ENCODE measurements at places on chromosomes 4 and X.

DNA sequence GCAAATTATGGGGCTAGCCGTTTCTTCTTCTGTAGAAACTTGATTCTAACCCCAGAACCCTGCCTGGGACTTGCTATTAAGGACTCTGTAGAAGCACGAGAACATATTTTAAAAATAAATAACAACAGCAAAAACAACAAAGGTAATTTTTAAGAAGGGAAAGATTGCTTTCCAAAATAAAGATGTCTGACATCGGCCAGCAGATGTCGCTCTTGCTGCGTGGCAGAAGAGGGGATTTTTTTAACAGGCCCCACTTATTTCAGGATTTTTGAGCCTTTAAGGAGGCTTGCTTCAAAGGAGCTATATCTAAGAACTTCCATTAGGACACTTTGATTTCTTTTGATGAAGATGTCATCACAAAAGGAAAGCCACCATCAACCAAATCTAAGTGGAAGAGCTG is 62.8 kb upstream of the EGFL6 start:
- DNase-seq = peak; percentile 76

- DNase-seq = peak; percentile 13
Observed at GRCh38 chr4:79049840-79050540, 110.8 kb upstream of the PAQR3 start.

GRCh38 chrX:135354288-135354687 is 45.0 kb downstream of the ETDC start:
- DNase-seq = no peak

DNA sequence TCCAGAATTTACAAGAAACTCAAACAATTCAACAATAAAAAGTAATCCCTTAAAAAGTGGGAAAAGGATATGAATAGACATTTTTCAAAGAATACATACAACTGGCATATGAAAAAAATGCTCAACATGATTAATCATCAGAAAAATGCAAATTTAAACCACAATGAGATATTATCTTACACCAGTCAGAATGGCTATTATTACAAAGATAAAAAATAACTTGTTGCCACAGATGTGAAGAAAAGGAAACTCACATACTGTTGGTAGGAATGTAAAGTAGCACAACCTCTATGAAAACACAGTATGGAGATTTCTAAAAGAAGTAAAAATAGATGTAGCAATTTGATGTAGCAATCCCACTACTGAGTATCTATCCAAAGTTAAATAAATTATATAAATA is 65.1 kb upstream of the DIAPH2 start:
- no peak for DNase-seq

DNA sequence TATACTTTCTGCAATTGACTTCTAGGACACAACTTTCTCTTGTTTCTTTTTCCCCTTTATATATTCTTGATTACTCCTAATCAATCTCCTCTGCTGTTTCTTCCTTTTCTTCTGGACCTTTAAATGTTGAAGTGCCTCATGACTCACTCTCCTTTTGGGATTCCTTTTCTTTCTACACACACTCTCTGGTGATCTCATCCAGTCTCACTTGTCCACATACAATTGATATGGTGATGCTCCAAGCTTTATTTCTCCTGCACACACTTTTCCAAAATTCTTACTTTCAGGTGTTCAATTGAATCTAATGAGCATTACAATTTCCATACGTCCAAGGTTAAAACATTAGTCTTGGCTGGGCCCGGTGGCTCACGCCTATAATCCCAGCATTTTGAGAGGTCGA is 794.8 kb upstream of the EPHA5 start:
- no peak for DNase-seq

DNA sequence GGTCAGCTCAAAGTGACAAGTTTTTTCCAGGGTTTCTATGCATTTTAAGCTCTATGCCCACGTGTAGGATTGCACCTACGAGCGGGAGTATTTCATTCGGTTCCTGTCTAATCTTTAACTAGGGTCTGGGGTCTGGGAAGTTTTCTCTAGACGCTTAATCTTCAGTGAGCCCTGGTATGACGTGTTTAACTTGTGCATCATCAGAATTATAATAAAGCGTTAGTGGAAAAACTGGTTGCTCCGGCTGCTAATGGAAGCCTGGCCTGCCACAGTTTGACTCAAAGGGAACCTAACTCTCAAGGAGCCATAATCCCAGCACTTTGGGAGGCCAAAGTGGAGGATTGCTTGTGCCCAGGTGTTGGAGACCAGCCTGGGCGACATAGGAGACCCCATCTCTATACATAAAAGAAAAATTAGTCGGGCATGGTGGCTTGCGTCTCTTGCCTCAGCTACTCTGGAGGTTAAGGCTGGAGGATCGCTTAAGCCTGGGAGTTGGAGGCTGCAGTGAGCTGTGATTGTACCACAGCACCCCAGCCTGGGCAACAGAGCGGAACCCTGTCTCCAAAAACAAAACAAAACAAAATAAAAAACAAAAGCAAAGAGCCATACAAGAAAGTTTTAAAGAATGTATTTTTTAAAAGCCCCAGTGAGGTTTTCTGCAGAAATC is 30.2 kb downstream of the ARSD start:
- no peak for DNase-seq

GRCh38 chr4:138562544-138562991 is 320.4 kb upstream of the SLC7A11 start:
- DNase-seq = no peak

GRCh38 chrX:149221230-149221629 is 283.9 kb downstream of the IDS start:
- no peak for DNase-seq

GRCh38 chr4:40308528-40309122 is 26.5 kb upstream of the CHRNA9 start:
- DNase-seq = peak; percentile 28

DNA sequence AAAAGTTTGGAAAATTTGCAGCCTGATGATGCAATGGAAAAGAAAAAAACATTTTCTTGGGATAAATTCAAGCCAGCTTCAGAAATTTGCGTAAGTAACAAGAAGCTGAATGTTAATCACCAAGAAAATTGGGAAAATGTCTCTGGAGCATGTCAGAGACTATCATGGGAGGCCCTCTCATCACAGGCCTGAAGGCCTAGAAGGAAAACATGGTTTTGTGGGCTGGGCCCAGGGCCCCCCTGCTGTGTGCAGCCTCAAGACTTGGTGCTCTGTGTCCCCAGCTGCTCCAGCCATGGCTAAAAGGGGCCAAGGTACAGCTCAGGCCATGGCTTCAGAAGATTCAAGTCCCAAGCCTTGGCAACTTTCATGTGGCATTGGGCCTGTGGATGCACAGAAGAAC is 1049.8 kb upstream of the GRIA3 start:
- no peak for DNase-seq

GRCh38 chrX:72181178-72182125 is at the start of gene PIN4:
Gene PIN4, plus strand, starts transcription at chrX:72181757. Its CDS starts 29 bp downstream, at chrX:72181786.
- peak; percentile 86 for DNase-seq

DNA sequence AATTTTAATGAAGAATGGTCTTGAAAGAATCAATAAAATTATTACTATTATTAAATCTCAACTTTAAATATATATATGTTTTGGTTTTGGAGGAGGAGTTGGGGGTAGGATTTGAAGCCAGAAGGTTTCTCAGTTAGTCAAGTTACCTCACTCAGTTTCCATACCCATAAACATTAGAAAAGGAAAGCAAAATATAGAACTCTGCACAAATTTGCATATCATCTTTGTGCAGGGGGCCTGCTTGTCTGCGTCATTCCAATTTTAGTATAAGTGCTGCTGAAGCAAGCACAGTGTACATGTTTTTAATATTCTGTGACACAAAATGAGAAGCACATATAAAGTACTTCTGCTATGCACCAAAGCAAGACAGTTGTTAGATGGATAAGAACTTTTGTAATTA is 47.5 kb upstream of the SCRG1 start:
- no peak for DNase-seq

DNA sequence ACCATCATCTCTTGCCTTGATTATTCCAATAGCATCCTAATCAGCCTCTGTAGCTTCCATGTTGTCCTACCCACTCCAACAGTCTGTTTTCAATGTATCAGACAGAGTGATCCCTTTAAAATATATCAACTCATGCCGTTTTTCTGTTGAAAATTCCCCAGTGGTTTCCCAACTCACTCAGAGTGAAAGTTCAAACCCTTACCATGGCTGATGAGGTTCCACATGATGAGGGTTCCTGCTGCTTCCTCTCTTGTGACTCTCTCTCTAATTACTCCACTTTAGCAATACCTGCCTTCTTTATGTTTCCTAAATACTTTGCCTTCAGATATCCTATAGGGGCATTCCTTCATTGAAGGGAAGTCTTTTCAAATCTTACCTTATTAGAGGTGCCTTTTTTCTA is 334.7 kb downstream of the PPP1R2C start:
- no peak for DNase-seq

DNA sequence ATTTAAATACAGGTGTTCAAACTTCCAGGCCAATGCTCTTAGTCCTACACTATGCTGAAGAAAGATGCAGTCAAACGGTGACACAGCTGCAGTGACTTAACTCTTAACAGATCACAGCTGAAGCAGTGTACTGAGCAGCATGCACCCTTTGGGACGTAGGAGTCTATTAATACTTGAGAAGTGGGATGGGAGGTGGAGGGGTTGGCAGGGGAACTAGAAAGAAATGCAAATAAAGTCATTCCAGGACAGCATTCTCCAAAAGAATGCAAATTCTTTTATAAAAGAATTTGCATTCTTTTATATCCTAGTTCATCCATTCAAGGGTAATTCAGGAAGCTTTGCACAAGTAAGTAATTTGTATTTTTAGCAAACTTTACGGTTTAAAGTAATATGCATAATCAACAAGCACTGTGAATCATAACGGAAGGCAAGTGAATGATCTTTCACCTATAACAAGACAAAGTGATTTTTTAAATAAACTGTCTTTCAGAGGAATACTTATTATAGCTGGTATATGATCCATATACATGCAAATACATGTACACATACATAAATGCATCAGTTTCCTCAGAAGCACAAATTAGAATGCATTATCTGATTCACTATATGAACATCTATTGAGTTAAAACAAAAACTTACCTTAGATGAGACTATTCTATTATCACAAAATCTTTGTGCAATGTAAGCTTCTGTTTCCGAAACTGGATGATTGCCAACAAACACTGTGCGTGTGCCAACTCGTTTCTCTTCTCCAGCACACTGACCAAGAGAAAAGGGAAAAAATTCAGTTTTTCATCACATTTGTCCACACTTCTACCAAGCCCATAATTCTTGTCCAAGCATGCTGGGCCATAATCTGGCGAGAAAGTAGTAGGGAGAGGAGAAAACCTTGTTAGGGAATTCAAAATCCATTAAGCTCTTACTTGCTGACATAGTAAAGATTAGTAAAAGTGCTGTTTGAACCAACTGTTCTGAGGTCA is 106.5 kb downstream of the ATP11C start:
- peak; percentile 16 for DNase-seq

DNA sequence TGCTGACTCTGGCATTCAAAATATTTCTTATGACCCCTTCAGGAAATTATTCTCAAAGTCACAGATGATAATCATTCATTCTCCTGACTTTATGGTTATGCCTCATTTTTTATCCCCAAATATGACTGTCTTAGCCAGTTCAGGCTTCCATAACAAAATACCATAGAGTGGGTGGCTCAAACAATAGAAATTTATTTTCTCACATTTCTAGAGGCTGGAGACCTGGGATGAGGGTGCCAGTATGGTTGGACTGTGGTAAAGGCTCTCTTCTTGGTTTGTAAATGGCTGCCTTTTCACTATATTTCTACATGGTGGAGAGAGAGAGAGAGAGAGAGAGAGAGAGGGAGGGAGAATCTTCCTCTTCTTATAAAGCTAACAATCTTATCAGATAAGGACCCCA is 20.5 kb downstream of the FRMD7 start:
- no peak for DNase-seq

- no peak for DNase-seq
Observed at GRCh38 chrX:68261060-68261672, 172.1 kb downstream of the OPHN1 start.

GRCh38 chr4:98625399-98625798 is 33.0 kb downstream of the TSPAN5 start:
- no peak for DNase-seq

- peak; percentile 43 for DNase-seq
Observed at GRCh38 chr4:40672528-40673522, 43.2 kb upstream of the RBM47 start.

DNA sequence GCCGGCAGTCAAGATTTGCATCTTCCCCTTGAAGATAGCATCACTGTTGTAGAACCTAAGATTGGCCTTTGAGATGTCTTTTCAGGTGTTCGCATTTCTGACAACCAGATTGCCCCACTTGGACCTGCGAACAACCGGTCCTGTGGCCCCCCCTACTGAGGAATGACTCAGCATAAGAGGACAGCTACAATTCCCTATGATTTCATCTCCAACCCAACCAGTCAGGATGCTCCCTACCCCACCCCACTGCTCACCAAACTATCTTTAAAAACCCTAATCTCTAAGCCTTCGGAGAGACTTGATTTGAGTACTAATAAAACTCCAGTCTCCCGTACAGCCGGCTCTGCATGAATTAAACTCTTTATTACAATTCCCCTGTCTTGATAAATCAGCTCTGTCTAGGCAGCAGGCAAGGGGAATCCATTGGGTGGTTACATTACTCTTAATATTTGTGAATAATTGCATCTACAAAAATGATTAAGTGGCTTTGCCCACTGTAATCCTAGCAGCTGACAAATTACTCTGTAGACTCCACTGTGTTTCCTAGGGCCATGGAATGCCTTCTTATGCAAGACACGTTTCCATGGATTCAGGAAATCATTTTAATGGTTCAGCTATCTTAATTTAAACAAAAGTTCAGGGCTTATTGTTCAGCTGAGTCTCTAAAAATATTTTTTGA is 95.4 kb downstream of the GPR143 start:
- DNase-seq = no peak

DNA sequence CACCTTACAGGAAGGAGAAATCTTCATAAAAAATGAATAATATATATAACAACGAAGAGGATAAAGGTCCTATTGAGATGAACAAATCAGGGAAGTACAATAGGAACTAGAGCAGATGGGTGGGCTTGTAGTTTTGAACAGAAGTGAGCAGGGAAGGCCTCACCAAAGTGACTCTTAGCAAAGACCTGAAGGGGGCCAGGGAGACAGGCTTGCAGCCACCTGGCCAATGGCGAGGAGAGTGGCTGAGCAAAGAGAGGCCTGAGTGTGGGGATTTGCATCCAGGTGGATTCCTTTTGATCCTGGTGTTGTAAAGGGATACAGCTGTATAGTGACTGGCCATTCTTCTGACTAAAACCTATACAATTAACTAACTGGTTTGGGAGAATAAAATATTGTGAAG is 354.1 kb downstream of the CAMK2D start:
- DNase-seq = peak; percentile 26

GRCh38 chr4:16663732-16664131 is 234.7 kb downstream of the LDB2 start:
- DNase-seq = no peak

DNA sequence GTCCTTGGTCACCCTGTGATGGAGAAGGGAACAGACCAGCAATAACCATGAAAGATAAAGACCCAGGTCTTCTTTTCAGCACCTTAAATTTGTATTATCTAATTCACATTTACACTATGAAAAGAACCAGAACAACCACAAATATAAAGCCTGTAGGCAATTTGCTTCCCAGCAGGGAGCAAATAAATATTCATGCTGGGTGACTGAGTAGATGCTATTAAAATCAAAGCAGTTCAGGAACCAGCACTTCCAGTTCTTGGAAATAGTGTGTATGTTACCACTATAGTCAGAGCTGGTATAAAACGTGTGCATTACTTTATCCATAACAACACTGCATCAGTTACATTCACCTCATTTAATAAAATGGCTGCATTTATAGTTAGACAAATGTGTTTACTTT is 177.8 kb upstream of the ETNPPL start:
- no peak for DNase-seq

- no peak for DNase-seq
Observed at GRCh38 chr4:53688186-53688790, 97.0 kb upstream of the LNX1 start.

GRCh38 chrX:10612215-10612614 is 8.2 kb downstream of the MID1 start:
- DNase-seq = no peak

Measured in H7 (cell line).